ENCODE measurements at places on chromosomes 2 and 18. TPM values are rescaled to one million over a fixed set of nuclear protein-coding genes. Genes with fewer than 3 reads are reported as not detected.

GRCh38 chr2:32715391-32715841 is 87.6 kb downstream of the TTC27 start:
- no peak for DNase-seq

DNA sequence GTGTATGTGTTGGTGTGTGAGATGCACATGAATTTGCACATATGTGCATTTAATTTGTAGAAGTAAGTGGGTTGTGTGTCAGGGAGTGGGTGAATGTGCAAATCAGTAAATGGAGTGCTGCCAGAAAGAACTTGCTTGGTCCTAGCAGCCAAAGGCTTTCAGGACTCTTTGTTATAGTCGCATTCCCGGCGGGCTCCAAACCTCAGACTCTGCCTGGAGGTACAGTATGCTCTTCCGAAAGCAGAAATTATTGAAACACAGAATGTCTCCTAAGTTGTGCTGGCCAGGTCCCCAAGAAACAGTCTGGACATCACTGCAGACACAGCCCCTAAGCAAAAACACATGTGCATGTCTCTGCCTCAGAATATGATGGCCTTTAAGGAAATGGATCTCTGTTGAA is 232.4 kb downstream of the INSIG2 start:
- DNase-seq, result no peak

Gene HNMT
- total RNA-seq, result 11.6 TPM

- DNase-seq, result no peak
Measured at GRCh38 chr18:44732599-44732998, 51.9 kb downstream of the SETBP1 start.

Gene SUPT7L
- total RNA-seq, result 39.8 TPM

GRCh38 chr2:114800371-114800770 is 357.9 kb downstream of the DPP10 start:
- no peak for DNase-seq

DNA sequence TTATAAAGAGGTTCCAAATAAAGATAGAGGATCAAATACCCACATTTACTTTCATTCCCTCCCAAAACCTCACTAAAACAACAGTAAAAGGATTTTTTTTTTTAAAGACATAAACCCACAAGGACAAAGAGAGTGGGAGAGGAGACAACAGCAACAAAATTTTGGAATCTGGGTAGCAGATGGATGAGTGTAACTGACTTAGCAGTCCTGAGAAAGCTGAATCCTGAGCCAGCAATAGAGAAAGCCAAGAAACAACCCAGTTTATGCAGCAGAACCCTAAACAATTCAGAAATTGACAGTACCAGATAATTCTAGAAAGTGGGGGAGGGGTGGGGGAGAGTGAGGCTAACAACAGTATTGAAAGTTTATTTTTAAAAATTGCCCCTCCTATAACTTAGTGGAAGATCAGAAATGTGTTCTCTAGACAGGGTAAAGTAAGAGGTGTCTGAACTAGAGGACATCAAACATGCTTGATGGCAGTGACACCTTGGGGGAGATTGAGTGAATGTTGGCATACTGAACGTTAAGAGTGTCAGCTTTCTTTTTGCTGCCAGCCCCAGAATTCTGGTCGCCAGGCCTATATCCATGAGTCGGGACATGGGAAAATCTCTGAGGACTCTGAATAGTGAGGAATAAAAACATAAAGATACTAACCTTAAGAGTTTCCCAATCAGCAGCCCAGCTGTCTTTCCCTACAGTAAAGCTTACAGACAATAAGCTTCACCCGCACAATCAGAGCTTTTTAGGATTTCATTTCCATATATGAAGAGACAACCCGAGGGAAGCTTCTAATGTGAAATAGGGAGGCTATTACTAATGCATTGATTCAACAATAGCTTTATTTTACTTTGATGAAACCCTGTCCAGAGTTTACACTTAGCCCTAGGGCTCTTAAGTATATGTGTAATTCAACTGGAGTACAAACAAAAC is 128.0 kb upstream of the ALPP start:
- DNase-seq, result no peak

Gene CPLX4
- total RNA-seq, result not detected

DNA sequence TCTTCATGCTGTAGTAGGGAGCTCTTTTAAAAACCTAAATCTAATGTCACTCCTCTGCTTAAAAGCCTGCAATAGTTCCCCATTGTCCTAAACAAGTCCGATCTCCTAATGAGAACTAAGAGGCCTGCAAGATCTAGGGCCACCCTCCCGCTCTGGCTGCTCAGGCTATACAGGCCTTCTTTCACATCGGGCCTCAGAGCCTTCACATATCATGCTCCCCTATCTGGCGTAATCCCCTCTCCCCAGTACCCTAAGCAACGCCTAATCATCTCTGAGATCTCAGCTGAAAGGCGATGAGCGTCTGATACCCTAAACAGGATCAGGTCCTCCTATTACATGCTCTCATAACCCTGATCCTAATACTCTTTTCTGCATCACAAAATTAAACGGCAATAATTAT is 1.9 kb downstream of the MAP4K3 start:
- DNase-seq, result no peak

GRCh38 chr2:46921676-46922448 is 6.3 kb upstream of the MCFD2 start:
- DNase-seq, result no peak

Gene LCT
- total RNA-seq, result 2.8 TPM

DNA sequence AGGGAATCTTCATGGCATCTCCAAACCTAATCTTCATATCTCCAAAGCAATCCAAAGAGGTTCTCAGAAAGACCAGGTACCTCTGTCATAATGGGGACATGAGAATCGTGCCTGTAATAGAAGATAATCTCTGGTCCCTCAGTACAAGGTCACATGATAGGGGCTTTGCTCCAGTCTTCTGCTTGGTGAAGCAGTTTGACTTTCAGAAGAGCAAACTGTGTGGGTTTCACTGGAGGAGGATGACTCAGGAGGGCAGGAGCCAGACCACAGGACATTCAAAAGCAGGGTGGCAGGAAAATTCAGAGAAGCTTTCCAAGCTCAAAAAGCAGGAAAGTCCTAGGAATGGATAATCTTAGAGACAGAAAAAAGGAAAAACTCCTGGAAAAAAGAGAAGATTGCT is 10.6 kb upstream of the PAX3 start:
- DNase-seq, result no peak

- peak; percentile 43 for DNase-seq
Measured at GRCh38 chr2:126761256-126761980, 105.5 kb downstream of the GYPC start.

DNA sequence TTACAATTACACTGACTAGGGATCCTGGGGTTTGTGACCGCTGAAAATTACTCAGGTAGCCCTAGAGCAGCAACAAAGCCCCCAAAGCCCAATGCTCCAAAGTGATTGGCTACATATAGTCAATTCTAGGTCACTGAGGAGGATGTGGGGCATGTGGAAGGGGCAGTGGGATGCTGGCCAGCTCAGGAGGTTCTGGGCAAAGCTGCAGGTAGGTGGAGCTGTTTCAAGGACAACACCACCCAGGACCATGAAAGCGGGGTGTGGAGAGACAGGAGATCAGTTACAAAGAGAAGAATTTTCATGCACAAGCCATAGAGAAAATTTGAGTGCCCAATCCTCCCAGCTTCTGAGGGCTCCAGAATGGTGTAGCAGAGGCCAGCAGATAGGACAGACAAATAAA is 75.0 kb upstream of the CCDC85A start:
- DNase-seq, result no peak

- no peak for DNase-seq
Measured at GRCh38 chr18:63433334-63433866, 11.1 kb upstream of the VPS4B start.

- no peak for DNase-seq
Measured at GRCh38 chr2:168443818-168444217, 12.3 kb upstream of the CERS6 start.

DNA sequence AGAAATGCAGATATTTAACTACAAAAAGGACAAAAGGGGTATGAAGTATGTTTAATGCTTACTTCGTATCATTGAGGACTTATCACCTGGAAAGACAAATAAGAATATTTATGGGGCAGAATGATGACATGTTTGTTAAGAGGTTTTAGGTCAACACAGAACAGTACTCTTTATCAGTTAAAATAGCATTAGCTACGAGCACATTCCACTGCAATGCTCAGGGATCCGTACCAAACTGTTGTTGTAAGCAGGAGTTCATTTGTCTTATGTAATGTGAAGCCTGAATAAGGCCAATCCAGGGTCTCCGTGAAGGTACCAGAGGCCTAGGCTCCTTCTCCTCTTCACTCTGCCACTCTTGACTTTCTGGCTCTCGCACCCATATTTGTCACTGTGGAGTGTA is 465.7 kb upstream of the NRP2 start:
- no peak for DNase-seq
